ENCODE measurements at places on chromosomes 1 and 21.

- no peak for DNase-seq
Measured at GRCh38 chr21:28436286-28436932, 556.3 kb downstream of the LTN1 start.

DNA sequence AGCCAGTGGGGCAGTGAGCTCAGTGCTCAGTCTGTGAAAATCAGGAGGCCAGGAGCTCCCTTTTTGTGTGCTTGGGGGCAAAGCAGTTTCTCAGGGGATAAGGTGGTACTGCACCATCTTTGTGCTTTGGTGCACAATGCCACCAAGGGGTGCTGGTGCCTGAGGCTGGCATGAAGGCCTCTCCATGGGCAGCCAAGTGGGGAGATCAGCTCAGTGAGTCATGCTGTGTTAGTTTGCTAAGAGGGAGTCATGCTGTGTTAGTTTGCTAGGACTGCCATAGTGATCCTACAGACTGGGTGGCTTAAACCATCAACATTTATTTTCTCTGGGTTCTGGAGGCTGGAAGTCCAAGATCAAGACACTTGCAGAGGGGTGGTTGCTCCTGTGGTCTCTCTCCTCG lies 428.1 kb downstream of the PRDM2 start:
- no peak for DNase-seq

DNA sequence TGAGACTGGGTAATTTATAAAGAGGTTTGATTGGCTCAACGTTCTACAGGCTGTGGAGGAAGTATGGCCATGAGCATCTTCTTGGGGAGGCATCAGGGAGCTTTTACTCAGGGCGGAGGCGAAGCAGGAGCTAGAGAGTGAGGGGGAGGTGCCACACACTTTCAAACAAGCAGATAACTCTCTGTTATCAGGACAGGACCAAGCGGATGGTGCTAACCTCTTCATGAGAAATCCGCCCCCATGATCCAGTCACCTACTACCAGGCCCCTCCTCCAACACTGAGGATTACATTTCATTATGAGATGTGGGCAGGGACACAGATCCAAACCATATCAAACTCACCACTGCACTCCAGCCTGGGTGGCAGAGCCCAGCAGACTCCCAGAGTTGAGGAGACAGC lies 11.5 kb upstream of the LRRC47 start:
- no peak for DNase-seq

- DNase-seq, result no peak
Measured at GRCh38 chr1:56516539-56517252, 62.7 kb downstream of the PLPP3 start.

DNA sequence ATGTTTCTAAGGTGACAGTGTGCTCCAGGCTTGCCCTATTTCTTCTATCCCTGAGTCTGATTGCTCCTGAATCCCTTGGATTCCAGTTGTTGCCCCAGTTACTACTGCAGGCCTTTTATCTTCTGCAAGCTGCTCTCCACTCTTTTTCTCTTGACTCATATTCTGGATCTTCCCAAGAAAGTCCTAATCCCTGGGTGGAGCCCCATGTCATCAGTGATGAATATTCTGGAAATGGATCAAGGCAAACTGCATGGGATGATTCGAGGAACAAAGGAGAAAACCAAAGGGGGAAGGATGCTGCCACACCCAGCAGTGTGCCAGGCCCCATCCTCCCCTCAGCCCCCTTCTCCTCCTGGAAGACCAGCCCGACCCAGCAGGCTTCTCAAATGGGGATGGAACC lies 63.3 kb upstream of the ATP2B4 start:
- no peak for DNase-seq

DNA sequence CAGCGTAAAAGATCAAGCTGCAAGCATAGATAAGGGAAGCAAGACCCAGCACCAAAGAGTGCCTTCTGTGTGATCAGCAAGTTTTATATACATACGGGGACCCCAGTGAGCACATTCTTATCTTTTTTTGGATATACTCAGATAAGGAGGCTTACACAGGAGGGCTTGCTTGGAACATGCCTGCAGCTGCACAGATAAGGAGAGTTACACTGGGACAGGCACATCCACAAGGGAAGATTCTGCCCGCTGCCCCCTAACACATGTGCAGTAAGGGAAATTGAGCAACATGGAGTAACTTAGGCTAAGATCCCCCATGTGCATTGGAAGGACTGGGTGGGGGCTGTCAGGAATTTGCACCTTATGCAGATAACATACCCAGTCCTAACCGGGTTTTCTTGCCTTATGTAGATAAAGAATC lies 1334.8 kb downstream of the MRPL39 start:
- no peak for DNase-seq

DNA sequence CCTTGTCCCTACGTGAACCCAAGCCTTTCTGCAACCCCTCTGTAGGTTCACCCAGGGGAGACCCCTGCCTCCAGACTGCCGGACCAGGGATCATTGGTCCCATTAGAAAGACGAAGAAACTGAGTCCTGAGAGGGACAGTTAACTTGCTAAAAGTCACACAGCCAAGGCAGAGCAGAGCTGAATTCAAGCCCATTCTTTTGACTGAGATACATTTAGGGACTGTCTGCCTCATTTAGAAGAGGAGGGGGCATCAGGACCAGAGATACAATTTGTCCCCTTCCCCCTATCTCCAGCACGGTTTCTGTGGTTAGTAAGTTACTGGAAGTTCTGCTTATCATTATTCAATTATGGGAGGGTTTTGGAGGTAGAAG lies 19.1 kb downstream of the KCNQ4 start:
- DNase-seq, result no peak

GRCh38 chr1:179369751-179370341 lies 4.1 kb downstream of the AXDND1 start:
- DNase-seq, result peak; percentile 33

- no peak for DNase-seq
Measured at GRCh38 chr1:199176713-199177112, 537.9 kb downstream of the PTPRC start.

- peak; percentile 27 for DNase-seq
Measured at GRCh38 chr1:8382051-8382505, 64.2 kb downstream of the SLC45A1 start.

DNA sequence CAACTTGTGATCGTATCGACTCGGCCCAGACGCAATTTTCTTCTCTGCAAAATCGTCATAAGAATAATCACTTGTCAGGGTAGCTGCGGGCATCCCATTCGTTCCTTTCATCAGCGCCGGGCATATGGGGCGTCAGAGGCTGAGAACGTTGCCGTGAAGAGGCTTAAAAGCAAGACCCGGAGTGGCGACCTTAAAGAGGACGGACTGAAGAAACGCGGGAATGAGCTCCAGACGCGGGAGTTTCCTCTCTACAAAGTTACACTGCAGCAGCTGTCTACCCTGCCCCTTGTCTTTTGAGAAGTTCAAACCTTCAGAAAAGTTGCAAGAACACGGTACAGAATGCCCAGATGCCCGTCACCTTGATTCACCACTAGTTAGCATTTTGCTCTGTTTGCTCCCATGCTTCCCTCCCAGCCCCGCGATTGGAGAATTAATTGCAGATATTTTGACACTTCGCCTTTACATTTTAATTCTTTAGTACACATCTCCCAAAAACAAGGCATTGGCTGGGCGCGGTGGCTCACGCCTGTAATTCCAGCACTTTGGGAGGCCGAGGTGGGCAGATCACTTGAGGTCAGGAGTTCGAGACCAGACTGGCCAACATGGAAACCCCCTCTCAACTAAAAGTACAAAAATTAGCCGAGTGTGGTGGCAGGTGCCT lies 967 bp downstream of the CENPS start:
- no peak for DNase-seq

DNA sequence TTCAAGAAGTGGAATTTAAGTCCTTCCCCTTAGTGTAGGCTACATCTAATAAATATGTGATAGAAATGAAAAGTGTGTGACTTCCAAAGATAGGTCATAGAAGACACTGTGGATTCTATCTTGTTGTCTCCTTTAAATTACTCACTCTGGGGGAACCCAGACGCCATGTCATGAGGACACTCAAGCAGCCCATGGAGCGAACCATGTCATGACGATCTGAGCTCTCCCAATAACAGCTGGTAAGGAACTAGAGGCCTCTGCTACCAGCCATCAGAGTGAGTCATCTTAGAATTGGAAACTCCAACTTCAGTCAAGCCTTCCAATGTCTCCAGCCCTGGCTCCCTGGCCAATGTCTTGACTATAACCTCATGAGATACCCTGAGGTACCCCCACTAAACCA lies 6.3 kb downstream of the COA7 start:
- DNase-seq, result no peak
